Stimulated activated CD8-positive, alpha-beta memory T cell treated with anti-CD3 and anti-CD28 coated beads, Interleukin-7, amount 100 ng/mL, for 1 hour (primary cell): ENCODE measurements at places on chromosomes 2 and 18.

DNA sequence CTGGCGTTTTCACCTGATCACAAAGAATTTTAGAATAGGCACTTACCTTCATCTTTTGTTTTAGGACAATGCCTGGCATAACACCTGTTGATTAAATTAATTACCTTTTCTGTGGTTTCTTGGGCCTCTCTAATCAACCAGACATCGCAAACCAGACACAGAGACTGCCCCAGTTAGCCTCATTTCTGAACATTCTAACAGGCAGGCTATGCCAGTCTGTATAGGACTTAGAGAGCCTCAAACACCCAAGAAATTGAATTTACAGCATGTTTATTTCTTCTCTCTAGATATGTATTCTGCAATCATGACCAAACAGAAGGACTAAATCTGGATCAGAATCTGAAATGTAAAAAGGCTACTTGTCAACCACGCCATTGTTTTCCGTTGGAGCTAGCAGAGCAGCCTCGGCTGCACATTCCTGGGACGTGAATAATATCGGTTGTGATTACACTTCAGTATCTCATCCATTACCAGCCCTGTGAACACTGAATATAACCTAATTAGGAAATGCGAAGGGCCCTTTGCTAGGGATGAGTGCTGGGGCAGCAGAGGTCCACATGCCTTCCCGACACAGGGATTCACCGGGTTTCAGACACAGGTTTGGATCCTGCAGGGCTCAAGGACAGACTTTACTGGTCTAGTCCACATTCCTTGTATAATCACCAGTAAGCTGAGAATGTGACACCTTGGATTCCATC, 17.5 kb upstream of the CDC42EP3 start:
- no peak for DNase-seq

DNA sequence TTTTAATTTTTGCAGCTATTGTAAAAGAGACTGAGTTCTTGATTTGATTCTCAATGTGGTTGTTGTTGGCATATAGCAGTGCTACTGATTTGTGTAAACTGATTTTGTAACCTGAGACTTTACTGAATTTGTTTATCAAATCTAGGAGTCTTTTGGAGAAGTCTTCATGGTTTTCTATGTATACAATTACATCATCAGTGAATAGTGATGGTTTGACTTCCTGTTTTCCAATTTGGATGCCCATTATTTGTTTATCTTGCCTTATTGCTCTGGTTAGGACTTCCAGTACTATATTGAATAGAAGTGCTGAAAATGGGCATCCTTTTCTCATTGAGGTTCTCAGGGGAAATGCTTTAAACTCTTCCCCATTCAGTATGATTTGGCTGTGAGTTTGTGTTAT, 99.7 kb downstream of the GULP1 start:
- no peak for DNase-seq

GRCh38 chr2:202035089-202035940, 1.7 kb downstream of the FZD7 start:
- DNase-seq, result no peak

DNA sequence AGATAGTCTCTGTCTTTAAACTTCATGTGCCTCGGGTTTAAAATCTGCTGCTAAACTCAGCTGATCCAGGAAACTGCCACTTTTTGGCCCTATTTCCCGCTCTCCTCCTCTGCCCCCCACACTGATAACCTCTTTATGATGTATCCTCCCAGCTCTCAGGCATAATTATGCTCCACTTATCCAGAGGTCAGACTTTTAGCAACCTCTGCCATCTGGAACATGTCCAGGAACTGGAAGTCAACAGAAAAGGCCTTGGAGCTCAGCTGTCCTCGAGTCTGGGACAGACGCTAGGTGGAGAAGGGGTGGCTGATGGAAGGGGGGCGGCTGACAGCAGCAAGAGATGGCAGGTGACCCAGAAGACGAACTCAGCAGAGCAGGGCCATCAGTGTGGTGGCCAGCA, 41.2 kb downstream of the ASAP2 start:
- DNase-seq, result no peak

DNA sequence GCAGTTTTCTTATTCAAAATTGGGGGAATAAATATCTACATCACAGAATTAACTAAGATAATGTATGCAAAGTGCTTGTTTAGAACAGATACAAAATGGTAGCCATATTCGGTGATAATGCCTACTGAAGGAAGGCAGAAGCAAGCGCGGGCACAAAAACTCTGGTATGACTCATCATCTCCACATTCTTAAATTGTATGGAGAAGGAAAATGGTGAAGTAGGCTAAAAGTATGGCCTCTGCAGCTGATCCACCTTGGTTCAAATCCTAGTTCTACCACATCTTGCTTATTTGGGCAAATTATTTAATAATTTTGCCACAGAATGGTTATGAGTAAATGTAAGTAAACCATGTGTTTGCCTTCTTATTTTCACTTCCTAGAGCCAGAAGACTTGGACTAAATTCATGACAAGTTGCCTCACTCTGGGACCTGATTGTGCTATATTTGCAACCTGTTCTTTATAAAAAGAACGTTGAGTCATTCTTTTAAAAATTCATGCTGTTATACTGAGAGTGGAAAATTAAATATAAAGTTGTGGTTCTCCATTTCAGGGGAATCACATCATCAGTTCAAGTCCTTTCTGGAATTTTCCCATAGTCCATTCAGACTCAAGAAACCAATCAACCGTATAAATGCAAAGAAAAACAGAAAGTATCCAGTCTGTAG, 9.0 kb upstream of the CDK15 start:
- DNase-seq, result no peak

- DNase-seq, result no peak
Observed at GRCh38 chr2:65413610-65414009, 18.8 kb downstream of the SPRED2 start.

DNA sequence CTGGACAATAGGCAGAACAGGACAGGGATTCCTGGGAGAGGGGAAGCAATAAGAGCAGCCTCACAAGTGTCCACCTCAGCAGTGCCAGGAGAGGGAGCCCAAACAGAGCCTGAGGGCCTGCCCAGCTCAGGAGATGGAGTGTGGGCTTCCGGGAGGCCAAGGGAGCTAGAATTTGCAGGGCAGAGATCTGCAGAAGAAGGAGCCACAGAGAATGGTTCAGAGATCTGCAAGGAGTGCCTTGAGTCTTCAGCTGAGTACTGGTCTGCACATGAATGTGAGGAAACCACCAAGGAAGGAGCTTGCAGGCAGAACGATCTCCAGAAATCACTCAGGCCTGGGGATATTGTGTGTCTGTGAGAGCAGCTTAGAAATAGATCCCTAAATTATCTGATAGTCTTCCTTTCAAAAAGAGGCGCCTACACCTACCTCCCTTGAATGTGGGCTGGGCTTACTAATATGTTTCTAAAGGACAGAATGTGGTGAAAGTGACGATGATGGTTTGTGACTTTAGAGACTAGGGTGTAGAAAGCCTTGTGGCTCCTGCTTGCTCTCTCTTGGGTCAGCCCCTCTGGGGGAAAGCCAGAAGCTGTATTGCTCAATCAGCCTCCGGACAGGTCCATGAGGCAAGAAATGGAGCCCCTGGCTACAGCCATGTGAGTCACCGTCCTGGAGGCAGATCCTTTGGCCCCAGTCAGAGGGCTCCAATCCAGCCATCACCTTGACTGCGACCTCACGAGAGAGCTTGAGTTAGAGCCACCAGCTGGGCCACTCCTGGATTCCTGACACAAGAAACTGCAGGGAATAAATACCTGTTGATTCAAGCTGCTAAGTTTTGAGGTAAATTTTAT, 7.6 kb upstream of the LPIN1 start:
- DNase-seq, result no peak

DNA sequence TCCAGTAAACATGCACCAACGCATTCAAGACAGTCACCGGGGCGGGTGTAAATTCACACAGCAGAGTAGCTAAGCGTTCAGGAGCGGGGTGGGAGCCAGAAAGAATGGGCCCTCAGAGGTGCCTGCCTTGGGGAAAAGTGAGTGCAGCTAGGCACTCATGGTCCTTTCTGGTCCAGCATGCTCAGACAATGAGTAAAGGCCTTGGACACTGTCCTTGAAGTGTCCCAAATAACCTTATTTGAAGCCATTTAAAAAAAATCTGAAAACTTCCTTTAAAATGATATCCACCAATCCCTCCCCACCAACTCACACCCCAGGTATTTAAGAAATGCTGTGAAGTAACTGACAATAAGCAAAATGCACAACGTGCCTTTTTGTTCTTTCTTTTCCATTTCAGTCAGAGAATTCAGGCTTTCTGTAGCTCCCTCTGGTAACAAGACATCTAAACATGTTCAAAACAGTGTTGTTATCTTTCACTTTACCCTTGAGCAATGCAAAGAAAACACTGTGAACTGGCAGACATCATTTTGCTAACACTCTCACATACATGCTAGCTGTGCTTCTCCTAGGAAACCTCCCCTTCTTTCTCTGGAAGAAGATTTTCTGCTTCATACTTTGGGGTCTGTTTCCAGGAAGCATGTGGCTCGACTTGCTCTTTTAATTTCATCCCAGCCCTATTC, 445.1 kb upstream of the SPRED2 start:
- no peak for DNase-seq

DNA sequence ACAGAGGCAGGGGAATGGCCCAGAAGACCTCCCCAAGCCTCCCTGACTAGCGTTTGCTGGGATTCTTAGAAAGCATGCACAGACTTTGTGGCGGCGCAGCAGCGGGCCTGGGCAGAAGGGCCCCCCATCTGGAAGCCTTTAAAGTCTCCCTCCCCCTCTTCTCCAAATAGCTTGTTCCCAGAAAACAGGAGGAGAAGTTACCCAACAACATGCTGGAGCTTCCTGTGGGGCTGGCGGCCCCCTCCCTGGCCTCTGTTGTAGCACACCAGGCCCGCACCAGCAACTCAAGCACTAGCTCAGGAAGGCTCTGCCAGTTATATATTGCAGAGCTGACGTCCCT, 334.8 kb downstream of the DYSF start:
- DNase-seq, result no peak

DNA sequence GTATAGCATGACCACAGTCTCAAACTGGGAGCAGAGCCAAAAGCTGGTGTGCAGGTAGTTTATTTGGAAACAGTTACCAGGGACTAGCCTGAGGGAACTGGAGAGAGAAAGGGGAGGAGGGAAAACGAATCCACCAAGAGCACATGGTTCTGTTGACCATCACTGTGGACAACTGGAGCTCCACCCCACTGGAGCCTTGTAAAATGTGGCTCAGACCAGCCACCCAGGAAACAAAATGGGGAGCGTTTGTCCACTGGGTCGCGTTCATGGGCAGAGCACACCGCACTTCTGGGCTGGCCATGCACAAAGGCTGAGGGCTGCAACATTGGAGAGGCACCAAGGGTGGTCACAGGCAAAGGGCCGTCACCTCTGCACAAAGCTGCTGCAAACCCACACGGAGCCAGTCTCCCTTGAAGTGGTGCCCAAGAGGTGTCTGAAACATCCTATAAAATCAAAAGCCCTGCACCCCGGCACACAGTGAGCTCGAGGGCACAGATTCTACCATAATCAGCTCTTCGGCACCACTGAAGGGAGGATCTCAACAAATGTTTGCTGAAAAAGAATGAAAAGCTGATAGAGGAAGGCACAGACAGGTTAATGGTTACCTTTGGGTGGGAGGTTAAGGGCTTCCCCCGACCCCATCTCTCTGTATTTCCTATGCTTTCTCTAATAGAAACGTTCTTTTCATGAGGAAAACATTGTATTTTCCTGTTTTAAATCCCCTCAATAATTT, 192.9 kb downstream of the INHBB start:
- DNase-seq, result no peak

DNA sequence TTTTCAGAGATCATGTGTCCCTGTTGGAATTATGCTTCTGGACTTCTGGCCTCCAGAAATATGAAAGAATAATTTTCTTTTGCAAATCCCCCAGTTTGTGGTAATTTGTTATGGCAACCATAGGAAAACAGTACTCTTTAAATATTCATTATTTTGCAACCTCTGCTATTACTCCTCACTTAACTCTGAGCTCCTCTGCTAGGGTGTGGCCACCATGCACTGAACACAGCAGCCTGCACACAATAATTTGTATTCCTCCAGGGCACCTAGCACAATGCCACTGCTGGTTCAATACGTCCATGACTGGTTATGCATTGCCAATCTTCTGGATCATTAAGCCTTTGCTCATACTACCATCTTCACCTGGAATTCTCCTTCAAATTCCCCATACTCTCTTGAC, 232.0 kb downstream of the CNTNAP5 start:
- DNase-seq, result no peak

GRCh38 chr2:99786636-99787390, 297.0 kb upstream of the REV1 start:
- DNase-seq, result no peak

DNA sequence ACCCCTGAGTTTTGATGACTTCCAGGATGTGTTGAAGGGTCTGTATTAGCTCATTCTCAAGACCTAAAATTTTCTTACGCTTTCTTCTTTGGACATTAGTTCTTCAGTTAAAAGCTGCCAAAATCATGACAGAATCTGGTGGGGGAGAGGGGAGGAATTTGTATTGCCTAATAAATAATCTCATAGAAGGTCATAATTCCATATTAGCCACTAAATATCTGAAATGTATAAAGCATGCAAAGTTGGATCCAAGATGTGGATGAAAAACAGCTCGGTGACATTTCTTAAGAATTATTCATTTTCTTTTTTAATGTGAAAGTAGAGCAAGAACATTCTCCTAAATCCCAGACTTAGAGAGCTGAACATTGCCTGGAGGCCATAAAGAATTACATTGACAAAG, 120.1 kb downstream of the MMADHC start:
- DNase-seq, result no peak

DNA sequence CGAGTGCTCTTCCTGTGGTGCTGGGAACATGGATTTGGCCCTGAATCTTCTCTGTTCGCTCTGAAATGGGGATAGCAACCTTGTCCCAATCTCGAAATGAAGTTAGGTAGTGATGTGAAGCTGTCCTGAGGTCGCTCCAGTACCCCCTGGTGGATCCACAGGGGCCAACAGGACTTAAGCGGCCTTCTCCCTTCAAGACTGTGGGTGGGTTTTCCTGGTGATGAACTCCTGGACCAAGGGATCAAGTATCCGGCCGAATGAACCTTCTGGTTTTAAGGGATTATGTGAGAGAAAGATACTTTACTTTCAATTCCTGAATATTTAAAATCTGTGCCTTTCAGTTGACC, 156.5 kb downstream of the NAPG start:
- no peak for DNase-seq

DNA sequence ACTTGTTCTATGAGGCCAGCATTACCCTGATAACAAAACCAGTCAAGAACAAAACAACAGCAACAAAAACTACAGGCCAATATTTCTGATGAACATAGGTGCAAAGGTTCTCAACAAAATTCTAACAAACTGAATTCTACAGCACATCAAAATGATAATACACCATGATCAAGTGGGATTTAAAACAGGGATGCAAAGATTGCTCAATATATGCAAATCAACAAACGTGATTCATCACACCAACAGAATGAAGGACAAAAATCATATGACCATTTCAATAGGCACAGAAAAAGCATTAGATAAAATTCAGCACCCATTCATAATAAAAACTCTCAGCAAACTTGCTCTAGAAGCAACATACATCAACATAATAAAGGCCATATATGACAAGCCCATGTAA, 173.6 kb downstream of the CAMKMT start:
- no peak for DNase-seq

GRCh38 chr2:153584244-153584643, 105.7 kb upstream of the RPRM start:
- DNase-seq, result no peak

GRCh38 chr2:230863031-230863430, 1.7 kb upstream of the ITM2C start:
- DNase-seq, result no peak

GRCh38 chr2:62393293-62393692, 112.7 kb downstream of the TMEM17 start:
- no peak for DNase-seq

GRCh38 chr2:235669269-235669831, 175.5 kb downstream of the AGAP1 start:
- no peak for DNase-seq

- DNase-seq, result no peak
Observed at GRCh38 chr2:226600802-226601201, 198.8 kb downstream of the IRS1 start.
